Activated CD4-positive, alpha-beta T cell treated with anti-CD3 and anti-CD28 coated beads, Interleukin-2, amount 50 U/mL, for 48 hours (primary cell): ENCODE measurements at places on chromosomes 16 and 17.

- no peak for DNase-seq
Observed at GRCh38 chr17:55086635-55087058, 118.1 kb downstream of the STXBP4 start.

GRCh38 chr16:88667461-88667860 is 4.6 kb upstream of the MVD start:
- no peak for DNase-seq

- DNase-seq = no peak
Observed at GRCh38 chr17:77429369-77429968, 288.7 kb downstream of the SEC14L1 start.

- no peak for DNase-seq
Observed at GRCh38 chr17:690361-690760, 24.3 kb downstream of the VPS53 start.

DNA sequence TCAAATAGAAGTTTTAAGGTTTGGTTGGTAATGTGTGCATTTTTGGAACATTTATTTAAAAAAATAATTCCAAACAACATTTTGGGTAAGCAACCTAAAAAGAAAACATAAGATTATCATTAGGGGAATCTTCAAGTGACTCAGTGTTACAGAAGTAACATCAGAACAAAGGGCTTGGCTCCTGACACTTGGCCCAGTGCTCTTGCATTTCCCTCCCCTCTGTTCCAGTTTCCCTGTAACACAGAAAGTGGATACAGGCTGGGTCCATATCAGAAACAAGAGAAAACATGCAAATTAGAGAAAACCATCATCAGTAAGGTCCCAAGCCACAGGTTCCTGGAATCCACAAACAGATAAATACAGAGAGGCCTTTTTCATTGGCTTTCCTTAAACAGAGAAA is 40.1 kb downstream of the SKAP1 start:
- DNase-seq = no peak

DNA sequence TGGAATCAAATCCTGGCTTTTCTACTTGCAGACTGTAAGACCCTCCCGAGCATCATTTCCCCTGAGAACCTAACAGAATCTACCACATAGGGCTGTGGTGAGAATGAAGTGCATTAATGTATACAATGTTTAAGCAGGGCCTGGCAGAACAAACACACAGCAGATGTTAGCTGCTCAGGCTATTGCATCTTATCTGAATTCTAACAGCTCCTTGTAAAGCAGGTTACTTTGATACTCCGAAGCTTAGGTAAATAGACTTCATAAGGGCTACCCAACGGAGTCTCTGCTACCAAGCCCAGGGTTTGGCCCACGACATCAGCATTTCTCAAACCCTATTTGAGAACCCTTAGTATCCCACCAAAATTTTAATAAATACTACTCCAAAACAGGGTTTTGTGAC is 24.4 kb upstream of the NOS2 start:
- DNase-seq = no peak

GRCh38 chr17:11284811-11285210 is 43.8 kb downstream of the SHISA6 start:
- DNase-seq = no peak

DNA sequence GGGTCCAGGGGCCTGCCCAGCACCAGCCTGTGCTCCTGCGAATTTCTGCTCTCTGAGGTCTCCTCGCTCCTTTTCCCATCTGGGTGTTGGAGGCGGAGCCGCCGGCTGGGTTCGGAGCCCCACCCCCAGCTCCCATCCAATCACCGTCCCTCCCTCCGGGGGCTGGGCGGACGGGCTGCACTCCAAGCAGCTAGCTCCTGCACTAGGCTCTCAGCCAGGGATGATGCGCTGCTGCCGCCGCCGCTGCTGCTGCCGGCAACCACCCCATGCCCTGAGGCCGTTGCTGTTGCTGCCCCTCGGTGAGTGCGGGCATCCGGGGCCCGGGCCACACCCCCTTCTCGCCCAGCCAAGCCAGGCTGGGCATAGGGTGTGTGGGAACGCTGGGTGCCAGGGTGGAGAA is at the start of gene NRN1L:
NRN1L (plus strand) TSS at position 202 of the 400 bp plus-strand sequence; CDS start at position 221, 19 bp downstream.
- no peak for DNase-seq

GRCh38 chr17:8867361-8867981 is at the start of gene PIK3R6:
Gene PIK3R6, minus strand, starts transcription at chr17:8867674. Its CDS starts 17,880 bp downstream, at chr17:8849794.
- DNase-seq = no peak

DNA sequence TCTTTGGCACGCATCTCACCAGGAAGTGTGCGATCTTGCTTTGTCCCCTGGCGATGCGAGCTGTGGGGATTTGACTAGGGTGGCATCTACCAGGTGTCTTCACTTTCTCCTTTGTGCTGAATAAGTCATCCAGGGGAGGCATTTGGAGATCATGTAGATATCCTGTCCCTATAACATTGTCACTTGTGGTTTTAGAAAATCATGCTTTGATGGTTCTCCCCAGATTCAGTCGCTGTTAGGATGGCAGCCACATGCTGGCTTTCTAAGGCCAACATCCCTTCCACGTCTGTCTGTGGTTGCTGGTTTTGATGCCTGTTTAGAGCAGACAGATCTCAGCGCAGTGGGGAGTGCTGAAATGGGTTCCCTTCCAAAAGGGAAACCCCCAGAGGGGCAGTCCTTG is 2.5 kb downstream of the ADAD2 start:
- no peak for DNase-seq

DNA sequence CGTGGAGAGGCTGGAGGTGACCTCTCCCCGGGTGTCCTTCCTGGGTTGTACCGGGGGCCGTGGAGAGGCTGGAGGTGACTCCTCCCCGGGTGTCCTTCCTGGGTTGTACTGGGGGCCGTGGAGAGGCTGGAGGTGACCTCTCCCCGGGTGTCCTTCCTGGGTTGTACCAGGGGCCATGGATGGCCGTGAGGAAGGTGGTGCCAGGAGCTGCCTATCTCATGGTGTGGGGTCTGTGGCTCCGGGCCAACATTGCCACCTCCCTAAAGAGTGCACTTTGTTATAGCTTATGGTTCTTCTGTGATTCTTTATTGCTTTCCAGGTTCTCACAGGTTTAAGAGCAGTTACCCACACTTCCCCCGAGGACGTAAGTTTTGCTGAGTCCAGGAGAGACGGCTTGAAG is 86.3 kb upstream of the ZNF750 start:
- no peak for DNase-seq

GRCh38 chr16:55494994-55495421 is 13.9 kb upstream of the LPCAT2 start:
- DNase-seq = no peak

GRCh38 chr17:3821101-3821500 is 20.1 kb upstream of the ITGAE start:
- no peak for DNase-seq

DNA sequence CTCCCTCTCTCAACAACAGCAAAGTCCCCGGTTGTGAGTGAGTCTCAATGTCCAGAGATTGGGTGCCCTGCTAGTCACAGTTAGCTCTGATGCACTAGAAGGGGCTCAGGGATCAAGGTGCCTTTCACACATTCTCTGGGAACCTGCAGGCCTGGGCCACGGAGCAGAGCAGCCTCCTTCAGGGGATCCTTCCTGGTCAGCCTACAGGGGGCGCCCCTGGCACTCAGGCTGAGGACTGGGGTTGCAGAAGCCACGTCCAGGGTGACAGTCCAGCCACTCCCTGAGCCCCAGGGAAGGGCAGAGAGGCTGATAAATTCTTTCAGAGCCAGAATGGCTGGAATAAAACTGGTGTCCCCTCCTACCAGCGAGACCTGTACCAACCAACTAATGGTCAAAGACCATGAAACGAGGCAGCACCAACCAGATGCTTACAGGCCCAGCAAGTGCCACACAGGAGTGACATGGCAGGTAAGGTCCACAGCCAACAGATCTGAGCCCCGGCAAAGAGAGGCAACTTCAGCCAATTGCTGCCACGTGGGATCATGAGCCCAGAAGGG is 43.5 kb downstream of the ST3GAL2 start:
- DNase-seq = peak; percentile 82

GRCh38 chr17:16489431-16489830 is 2.6 kb downstream of the LRRC75A start:
- DNase-seq = no peak

- DNase-seq = peak; percentile 88
Observed at GRCh38 chr16:88782454-88783390, 2.3 kb downstream of the PIEZO1 start.

DNA sequence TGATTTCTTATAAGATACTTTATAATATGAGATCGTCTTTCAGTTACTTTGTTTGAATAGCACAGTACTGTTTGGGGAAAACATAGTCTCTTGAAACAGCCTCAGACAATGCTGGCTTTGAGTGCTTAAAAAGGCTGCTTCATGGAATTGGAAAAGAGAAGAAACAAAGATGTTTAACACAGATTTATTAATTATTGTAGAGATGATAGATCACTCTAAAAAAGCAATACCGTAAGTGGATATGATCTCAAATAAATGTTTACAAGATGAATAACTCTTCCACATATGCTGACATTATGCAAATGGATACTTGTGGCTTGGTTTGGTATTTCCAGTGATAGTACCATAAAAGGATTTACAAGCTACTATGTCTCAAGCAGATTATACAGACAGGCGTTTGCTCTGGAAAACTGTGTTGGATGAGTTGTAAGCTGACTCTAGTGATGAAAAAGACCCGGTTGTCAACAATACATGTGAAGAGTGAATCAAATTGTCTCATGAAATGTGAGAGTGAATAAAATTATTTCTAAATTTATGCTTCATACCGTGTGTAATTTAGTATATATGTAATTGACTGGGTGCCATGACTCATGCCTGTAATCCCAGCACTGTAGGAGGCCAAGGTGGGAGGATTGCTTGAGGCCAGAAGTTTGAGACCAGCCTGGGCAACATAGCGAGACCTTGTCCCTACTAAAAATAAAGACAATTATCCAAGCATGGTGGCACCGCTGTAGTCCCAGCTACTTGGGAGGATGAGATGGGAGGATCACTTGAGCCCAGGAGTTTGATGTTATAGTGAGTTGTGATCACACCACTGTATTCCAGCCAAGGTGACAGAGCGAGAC is 105.4 kb downstream of the FTO start:
- no peak for DNase-seq

GRCh38 chr17:22145605-22146178 is 453.4 kb downstream of the KCNJ18 start:
- DNase-seq = no peak

DNA sequence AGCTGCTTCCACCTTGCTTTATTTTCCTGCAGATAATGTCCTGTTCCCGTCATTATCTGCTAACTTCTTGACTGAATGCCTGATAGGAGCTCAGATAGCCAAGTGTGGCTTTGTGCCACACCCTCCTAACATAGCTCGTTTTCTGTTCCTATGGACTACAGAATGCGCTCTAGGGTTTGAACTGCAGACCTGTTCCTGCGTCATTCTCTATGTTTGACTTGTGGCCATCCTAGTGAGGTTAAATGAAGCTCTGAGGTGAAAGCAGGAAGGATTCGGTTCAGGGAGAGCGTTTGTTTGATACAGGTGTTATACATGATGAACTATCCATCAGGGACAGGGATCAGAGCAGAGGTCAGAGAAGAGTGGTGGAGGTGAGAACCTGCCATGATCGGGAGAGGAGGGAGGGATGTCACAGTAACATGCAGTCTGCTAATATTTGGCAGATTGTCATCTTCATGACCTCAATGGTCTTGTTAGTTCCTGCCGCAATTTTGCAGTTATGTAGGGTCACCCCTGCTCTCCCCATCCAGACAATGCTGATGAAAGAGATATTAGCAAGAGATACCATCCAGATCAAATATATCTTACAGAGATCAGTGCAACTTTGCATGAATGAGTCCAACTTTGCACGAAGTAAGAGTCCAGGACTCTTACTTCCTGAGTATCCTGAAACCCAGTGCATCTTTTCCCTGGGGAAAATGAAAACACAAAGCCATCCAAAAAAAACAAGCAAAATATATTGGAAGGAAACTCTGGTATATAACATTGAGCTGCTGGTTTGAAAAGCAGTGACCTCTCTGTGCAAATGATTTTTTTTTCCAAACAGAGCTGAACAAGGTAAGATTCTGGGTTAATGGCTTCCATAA is 32.8 kb downstream of the MPHOSPH6 start:
- no peak for DNase-seq

DNA sequence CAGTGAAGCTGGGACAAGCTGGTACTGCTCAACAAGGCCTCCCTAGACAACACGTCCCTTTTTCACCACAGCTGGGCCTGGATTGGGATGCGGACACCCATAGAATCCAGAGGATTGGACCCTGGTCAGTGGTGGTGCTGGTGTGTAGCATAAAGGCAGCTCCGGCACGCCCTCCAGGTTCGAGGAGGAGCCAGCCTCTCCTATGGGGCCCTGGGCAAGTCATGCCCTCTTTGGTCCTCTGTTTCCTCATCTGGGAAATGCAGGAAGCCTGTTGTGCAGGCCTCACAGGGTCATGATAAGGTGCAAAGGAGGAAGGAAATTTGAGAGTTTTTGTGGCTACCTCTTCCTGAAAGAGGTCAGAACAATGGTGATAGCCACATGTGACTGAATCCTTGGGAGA is 1741.7 kb downstream of the TP53TG3F start:
- no peak for DNase-seq

DNA sequence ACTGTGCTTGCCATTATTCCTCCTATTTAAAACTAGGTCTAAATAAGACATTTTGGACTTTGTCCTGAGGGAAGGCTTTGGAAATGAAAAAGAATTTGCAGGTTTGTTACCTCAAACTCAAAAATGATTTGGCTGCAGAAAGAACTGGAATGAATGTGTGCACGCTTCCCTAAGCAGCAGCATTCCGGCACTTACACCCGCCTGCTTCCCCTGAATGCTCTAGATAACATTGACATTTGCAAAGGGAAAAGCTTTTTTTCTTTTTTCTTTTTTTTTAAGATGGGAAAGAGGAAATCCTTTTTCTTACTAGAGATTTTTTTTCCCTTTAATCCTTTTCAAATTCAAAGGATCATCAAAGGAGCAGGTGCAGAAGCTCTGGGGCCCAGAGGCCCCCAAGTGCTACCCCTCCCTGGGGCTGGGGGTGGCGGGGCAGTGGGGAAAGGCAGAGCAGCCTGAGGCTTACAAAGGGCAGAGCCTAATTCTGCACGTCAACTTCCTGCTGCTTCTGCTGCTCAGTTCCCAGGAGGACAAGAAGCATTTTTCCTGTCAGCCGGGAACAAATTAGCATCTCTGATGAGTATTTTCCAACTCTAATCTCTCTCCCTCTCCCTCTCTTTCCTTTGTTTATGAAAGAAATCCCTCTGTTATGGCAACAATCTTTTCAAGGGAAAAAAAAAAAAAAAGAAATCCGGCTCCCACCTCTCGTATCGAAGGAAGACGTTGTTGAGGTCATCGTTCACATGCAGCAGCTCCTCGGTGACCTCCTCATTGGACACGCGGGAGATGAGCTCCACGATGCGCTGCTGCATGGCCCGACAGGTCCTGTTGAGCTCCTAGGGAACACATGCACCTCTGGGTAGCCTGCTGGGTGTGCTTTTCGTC is 32.1 kb upstream of the SREBF1 start:
- DNase-seq = no peak

DNA sequence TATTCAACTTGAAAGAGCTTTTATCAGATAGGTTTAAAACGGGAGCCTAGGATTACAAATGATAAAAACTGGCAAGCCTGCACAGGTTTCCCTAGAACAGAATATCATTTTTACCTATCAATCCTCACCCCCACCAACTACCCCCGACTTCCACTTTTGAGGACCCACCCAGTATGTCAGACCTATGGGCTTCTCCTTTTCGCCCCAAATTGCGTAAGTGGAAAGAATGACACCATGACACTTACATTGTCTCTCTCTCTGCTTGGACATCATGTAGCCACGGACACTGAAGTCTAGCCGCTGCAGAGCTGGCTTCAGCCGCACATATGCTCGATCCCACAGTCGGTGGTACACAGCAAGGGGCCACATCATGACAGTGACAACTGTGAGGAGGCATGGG is 7.4 kb upstream of the PSMC3IP start:
- DNase-seq = no peak

- DNase-seq = no peak
Observed at GRCh38 chr17:32333187-32333586, 8.8 kb downstream of the C17orf75 start.
